Upper lobe of left lung (tissue), 6 donors: ENCODE measurements at places on chromosomes 11 and 22. TPM values are rescaled to one million over a fixed set of nuclear protein-coding genes. Genes with fewer than 3 reads are reported as not detected.

TREH gene
- total RNA-seq = 1.0 TPM

CDCA5 gene
- total RNA-seq = 1.6 TPM

MYRF gene
- total RNA-seq = 32.5 TPM

BLID gene
- total RNA-seq = 6.3 TPM

CTSW gene
- total RNA-seq = 14.0 TPM

VWCE gene
- total RNA-seq = 0.44 TPM

- no peaks in the 10 kb centered on the region for H3K4me1 ChIP-seq
- no peak for DNase-seq
- no peak overlapping the region for H3K4me3 ChIP-seq
- peaks cover 100% of the 10 kb centered on the region for H3K36me3 ChIP-seq
Observed at GRCh38 chr11:47631473-47631872, 10.9 kb downstream of the MTCH2 start.

DNA sequence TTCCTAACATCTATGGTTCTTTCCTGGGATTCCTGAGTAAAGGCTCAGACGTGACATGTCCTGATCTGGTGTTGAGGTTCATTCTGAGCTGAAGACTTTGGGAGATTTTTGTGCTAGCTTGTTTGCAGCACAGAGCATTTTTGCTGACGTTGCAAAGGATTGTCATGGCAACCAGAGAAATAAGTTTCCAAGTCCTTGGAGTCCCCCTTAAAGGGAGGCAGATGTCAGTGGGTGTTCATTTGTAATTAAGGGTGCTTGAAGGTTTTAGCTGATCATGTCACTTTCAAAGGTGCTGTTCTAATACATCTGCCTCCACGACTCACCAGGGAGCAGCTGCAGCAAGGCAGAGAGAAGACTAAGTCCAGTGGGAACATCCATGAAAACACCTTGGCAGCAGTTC, 5.4 kb upstream of the SYN3 start:
- no peak overlapping the region for H3K27ac ChIP-seq
- DNase-seq = no peak
- H3K4me3 ChIP-seq = no peak overlapping the region
- no peaks in the 10 kb centered on the region for H3K4me1 ChIP-seq

GRCh38 chr22:39601180-39601535, 30.6 kb downstream of the CACNA1I start:
- no peak for DNase-seq
- H3K36me3 ChIP-seq = no peaks in the 10 kb centered on the region
- H3K27ac ChIP-seq = no peak overlapping the region
- H3K4me3 ChIP-seq = no peak overlapping the region

DNA sequence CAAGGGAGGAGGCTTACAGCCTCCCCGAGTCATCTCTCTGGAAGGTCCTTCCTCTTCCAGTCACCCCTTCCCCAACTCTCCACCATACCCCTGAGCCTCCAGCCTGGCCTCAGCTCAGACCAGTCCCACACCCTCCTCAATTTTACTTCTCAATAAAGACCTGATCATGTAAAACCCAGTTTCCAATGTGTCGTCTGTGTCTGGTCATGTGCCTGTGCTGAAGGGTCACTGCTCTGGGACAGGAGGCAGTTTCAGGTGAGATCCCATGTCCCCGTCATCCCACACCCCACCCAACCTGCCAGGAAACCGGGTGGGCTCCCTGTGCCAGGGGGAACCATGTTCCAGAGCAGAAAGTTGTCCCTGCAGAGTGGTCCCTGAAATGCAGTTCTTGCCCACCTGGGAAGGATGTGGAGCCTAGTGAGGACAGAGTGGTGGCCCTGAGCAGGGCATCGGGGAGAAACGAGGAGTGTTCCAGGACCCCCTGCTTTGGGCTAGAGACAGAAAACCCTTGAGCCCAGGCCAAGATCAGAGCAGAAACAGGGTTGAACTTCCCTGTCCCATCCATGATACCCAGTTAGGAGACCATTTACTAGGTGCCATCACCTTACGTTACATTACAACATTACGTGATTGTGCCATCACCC, 19.4 kb downstream of the IGLL5 start:
- H3K27ac ChIP-seq = no peak overlapping the region
- H3K4me3 ChIP-seq = no peak overlapping the region
- H3K36me3 ChIP-seq = no peaks in the 10 kb centered on the region
- H3K27me3 ChIP-seq = no peaks in the 10 kb centered on the region
- no peak for DNase-seq

GRCh38 chr11:61691380-61692156, 11.4 kb downstream of the DAGLA start:
- DNase-seq = no peak
- no peaks in the 10 kb centered on the region for H3K27me3 ChIP-seq
- H3K27ac ChIP-seq = no peak overlapping the region

DNA sequence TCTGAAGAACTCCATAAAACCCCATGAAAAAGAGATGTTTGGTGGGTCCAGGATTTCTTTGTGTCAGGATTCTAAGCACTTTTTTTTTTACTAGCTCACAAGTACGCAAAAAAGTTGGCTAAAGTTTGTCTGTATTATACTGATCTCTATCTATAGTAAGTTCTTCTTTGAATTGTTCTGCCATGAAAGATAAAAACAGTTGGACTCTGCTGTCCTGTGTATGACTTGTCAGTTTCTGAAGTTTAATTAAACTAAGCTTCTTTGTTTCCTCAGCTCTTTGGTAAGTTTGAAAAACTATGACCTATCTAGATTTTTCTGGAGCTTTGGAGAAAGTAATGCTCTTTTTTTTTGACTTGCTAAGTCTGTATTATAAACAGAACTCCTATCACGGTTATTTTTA, 812.2 kb upstream of the LUZP2 start:
- H3K36me3 ChIP-seq = no peaks in the 10 kb centered on the region
- H3K4me3 ChIP-seq = no peak overlapping the region
- no peaks in the 10 kb centered on the region for H3K4me1 ChIP-seq
- no peak for DNase-seq
- H3K27ac ChIP-seq = no peak overlapping the region
- H3K27me3 ChIP-seq = no peaks in the 10 kb centered on the region

- no peaks in the 10 kb centered on the region for H3K27me3 ChIP-seq
- no peaks in the 10 kb centered on the region for H3K4me1 ChIP-seq
- H3K36me3 ChIP-seq = no peaks in the 10 kb centered on the region
Observed at GRCh38 chr11:76392870-76393269, 11.7 kb downstream of the GVQW3 start.

GRCh38 chr11:128515086-128515485, 72.3 kb downstream of the ETS1 start:
- no peaks in the 10 kb centered on the region for H3K27me3 ChIP-seq
- peak overlapping the region; percentile 93 for H3K27ac ChIP-seq
- H3K36me3 ChIP-seq = no peaks in the 10 kb centered on the region
- no peak overlapping the region for H3K4me3 ChIP-seq
- H3K4me1 ChIP-seq = peaks cover 87% of the 10 kb centered on the region

DNA sequence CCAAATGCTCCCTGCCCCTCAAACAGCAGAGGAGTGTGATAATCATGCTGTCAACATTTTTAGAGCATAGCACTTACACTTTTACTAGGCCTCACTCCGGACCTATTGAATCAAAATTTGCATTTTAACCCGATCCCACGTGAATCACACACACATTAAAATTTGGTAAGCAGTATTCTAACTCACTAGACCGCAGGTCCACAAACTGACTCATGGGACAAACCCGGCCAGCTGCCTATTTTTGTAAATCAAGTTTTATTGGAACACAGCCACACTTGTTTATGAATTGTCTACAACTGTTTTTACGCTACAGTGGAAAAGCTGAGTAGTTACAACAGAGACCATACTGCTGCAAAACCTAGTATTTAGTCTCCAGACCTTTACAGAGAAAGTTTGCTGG, 43.3 kb downstream of the SNX19 start:
- H3K36me3 ChIP-seq = peaks cover 57% of the 10 kb centered on the region
- peak overlapping the region; percentile 57 for H3K27ac ChIP-seq
- no peak for DNase-seq
- H3K4me3 ChIP-seq = no peak overlapping the region
- H3K4me1 ChIP-seq = no peaks in the 10 kb centered on the region

- H3K27ac ChIP-seq = no peak overlapping the region
- H3K27me3 ChIP-seq = no peaks in the 10 kb centered on the region
- H3K4me1 ChIP-seq = no peaks in the 10 kb centered on the region
Observed at GRCh38 chr11:67564230-67564629, 19.4 kb upstream of the GSTP1 start.

GRCh38 chr11:91244912-91245311, 979.7 kb upstream of the FAT3 start:
- no peaks in the 10 kb centered on the region for H3K36me3 ChIP-seq
- no peak overlapping the region for H3K27ac ChIP-seq
- DNase-seq = no peak
- H3K4me3 ChIP-seq = no peak overlapping the region
- no peaks in the 10 kb centered on the region for H3K27me3 ChIP-seq

GRCh38 chr11:3214420-3214699, 4.3 kb downstream of the MRGPRG start:
- no peak overlapping the region for H3K27ac ChIP-seq
- H3K27me3 ChIP-seq = no peaks in the 10 kb centered on the region
- H3K4me1 ChIP-seq = peaks cover 7% of the 10 kb centered on the region
- DNase-seq = no peak
- no peak overlapping the region for H3K4me3 ChIP-seq

DNA sequence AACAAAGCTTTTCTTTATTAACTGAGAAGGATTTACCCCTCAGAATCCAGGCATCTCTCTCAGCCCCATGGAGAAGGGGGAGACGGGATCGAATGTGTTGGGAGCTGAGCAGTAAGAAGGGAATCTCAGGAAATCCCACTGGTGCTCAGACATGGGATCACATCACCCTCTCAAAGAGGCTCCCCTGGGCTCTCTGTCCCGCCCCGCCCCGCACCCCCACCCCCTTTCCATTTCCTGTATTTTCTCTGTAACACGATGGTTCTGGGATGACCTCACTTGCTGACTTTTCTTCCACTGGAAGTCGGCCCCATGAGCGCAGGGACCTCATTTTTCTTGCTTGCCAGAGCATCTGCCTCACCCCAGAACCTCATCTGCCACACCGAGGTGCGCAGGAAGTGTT, 100.0 kb downstream of the RPS6KA4 start:
- H3K36me3 ChIP-seq = no peaks in the 10 kb centered on the region
- H3K4me3 ChIP-seq = no peak overlapping the region
- no peak for DNase-seq
- H3K27me3 ChIP-seq = no peaks in the 10 kb centered on the region
- no peak overlapping the region for H3K27ac ChIP-seq

DNA sequence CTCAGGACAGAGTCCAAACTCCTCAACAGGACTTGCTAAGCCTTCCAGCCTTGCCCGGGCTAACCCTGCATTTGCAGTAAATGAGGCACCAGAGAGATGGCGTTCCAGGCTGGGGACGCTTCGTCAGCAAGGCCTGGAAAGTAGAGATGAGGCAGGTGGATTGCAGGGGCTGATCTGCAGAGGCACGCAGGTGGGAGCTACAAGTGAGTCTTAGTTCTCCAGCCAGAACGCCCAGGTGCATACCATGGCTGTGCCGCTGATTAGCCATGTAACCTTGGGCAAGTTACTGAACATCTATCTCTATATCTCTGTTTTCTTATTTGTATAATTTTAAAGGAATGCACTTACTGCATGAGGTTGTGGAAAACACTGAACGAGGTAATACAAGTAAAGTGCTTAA, 52.7 kb upstream of the BARX2 start:
- no peaks in the 10 kb centered on the region for H3K36me3 ChIP-seq
- peaks cover 33% of the 10 kb centered on the region for H3K4me1 ChIP-seq
- H3K4me3 ChIP-seq = no peak overlapping the region

GRCh38 chr11:2732261-2732939, 32.6 kb upstream of the KCNQ1OT1 start:
- no peak overlapping the region for H3K27ac ChIP-seq
- H3K4me3 ChIP-seq = no peak overlapping the region
- DNase-seq = no peak
- H3K27me3 ChIP-seq = no peaks in the 10 kb centered on the region
- H3K4me1 ChIP-seq = no peaks in the 10 kb centered on the region

- H3K4me3 ChIP-seq = peak overlapping the region; percentile 17
- H3K4me1 ChIP-seq = no peaks in the 10 kb centered on the region
- no peaks in the 10 kb centered on the region for H3K27me3 ChIP-seq
- no peak overlapping the region for H3K27ac ChIP-seq
- peak; percentile 86 for DNase-seq
Observed at GRCh38 chr11:123261345-123262106, 66.5 kb upstream of the CLMP start.

DNA sequence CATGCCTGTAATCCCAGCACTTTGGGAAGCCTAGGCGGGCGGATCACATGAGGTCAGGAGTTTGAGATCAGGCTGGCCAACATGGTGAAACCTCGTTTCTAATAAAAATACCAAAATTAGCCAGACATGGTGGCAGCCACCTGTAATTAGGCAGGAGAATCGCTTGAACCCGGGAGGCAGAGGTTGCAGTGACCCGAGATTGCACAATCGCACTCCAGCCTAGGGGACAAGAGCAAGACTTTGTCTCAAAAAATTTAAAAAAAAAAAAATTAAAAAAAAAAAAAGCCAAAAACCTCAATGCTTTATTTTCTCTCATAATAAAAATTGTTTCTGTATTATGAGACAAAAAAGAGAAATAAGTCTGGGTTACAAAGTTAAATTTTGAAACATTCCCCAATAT, 54.2 kb downstream of the RDX start:
- no peak for DNase-seq
- H3K4me1 ChIP-seq = no peaks in the 10 kb centered on the region
- no peak overlapping the region for H3K27ac ChIP-seq
- no peaks in the 10 kb centered on the region for H3K27me3 ChIP-seq

DNA sequence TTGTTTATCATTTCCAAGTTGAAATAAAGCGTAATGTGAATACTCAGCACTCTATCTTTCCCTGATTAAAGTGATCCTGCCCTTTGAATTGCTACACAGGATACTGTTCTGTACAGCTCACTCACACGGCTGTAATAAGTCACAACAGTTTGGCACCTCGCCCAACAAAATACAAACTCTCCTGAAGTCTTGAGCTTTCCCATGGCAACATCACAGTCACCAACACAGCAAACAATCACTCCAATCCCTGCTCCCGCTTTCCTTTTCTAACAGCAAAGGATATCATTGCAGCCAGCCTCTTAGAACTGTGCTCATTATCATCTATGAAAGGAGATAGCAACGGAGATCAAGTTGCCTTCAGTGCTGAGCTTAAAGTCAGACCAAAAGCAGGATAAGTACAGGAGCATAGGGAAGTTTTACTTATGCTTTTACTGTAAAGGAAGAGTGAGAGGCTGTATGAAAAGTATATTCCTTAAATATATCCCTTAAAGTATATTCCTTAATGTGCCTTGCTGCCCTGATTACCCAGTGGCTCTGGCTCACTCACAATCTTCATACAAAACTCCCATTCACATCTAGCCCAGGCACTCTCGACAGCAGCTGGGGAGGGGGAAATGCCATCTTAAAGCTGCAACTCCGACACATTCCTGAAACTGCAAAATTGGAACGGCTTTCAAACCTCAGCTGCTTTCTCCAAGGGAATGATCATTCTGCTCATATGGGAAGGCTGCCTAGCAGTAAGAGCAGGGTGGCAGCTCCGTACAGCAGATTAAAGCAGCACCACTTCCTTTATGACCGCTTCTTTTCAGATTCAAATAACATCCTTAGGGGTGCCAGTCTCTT, 35.8 kb downstream of the MAML2 start:
- H3K36me3 ChIP-seq = no peaks in the 10 kb centered on the region
- peaks cover 68% of the 10 kb centered on the region for H3K4me1 ChIP-seq
- no peak overlapping the region for H3K4me3 ChIP-seq
- peak; percentile 91 for DNase-seq

- H3K4me1 ChIP-seq = peaks cover 39% of the 10 kb centered on the region
- peak overlapping the region; percentile 94 for H3K27ac ChIP-seq
- no peaks in the 10 kb centered on the region for H3K27me3 ChIP-seq
- DNase-seq = peak; percentile 28
- H3K4me3 ChIP-seq = peak overlapping the region; percentile 66
Observed at GRCh38 chr11:65861165-65861505, 902 bp downstream of the MUS81 start.
